ENCODE measurements at places on chromosomes 3 and 15.

DNA sequence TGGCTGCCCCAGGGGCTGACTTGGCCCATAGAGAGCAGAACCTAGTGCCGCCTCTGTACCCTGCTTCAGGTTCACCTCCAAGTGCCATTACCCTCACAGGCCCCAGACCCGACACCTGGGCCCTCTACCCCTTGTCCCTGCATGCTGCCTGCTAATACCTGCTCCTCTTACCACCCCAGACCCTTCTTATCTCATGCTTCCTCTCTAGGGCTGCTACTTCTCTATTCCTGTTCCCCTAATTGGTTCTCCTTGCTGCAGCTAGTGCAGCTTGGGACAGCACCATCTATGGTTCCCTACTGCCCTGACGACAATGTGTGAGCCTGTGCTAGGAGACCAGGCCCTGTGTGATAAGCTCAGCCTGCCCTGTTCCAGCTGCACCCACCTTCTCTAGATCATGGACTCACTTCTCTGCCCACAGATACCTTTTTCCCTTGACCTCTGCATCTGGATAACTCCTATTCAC is 15.3 kb downstream of the HDAC11 start:
- DNase-seq = no peak

DNA sequence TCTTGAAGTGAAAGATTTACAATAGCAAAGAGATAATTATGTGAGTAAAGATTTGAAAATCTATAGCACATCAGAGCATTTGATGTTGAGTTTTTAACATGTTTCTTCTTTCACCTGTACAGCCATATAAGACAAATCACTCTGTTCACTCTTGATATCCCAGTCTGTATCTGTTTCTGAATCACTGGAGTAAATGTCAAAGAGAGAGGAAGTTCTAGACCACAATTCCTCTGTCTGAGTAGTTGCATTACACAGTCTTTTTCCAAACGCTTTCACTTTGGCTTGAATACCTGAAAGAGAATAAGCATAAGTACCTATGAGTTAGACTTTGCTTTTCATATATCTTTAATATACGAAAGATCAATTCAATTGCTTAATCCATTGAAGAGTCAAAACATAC is 9.9 kb downstream of the THAP10 start:
- DNase-seq = no peak

- DNase-seq = no peak
Observed at GRCh38 chr15:100252359-100252758, 89.4 kb downstream of the ADAMTS17 start.

- DNase-seq = no peak
Observed at GRCh38 chr3:39349080-39349479, 19.6 kb downstream of the CCR8 start.

DNA sequence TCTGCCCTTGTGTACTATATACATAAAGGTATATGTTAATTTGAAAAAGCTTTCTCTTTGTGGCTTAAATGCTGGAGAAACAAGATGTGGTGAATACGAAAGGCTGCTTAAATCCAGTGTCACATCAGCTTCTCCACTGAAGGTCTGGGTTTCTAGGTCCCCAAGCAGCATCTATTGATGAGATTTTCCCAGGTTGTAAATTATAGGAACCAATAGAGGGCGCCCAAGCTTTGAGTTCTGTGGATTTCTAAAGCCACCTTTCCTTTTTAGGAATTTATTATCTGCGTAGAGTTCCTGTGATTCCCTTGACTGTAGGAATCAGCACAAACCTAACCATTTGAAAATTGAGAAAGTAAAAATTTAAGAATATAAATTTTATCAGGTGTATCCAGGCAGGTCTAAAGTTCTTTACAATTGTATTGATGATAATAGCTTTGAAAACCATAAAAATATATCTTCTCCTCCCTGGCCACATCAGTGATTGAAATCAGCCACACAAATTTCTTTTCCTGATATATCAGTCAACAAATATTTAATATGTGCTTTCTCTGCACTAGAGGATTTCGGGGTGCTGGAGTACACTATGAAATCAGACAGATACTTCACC is 88.3 kb upstream of the ADAMTSL3 start:
- peak; percentile 27 for DNase-seq

DNA sequence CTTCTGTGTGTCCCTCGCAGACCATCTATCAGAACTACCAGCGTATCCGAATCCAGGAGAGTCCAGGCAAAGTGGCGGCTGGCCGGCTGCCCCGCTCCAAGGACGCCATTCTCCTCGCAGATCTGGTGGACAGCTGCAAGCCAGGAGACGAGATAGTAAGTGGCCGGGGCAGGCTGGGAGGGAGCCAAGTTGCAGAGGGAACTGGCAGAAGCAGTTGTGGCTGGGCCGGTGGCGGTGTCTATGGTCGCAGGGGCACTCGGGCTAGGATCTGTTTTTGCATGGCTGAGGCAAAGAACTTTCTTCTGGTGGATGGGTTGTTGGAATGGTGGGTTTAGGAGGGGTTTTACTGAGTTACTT is 10.1 kb downstream of the MCM2 start:
- DNase-seq = no peak

- no peak for DNase-seq
Observed at GRCh38 chr3:67578416-67578815, 76.0 kb downstream of the SUCLG2 start.
